ENCODE measurements at places on chromosomes 6 and 20.

- peak; percentile 79 for DNase-seq
Observed at GRCh38 chr20:57381596-57382503, 9.3 kb upstream of the RBM38 start.

GRCh38 chr6:5173810-5174209 lies 86.9 kb downstream of the LYRM4 start:
- DNase-seq = no peak

- no peak for DNase-seq
Observed at GRCh38 chr20:57702091-57702490, 7.7 kb downstream of the PMEPA1 start.

- no peak for DNase-seq
Observed at GRCh38 chr6:168109171-168109570, 30.2 kb upstream of the FRMD1 start.

- no peak for DNase-seq
Observed at GRCh38 chr6:138588805-138589434, 89.6 kb upstream of the NHSL1 start.

DNA sequence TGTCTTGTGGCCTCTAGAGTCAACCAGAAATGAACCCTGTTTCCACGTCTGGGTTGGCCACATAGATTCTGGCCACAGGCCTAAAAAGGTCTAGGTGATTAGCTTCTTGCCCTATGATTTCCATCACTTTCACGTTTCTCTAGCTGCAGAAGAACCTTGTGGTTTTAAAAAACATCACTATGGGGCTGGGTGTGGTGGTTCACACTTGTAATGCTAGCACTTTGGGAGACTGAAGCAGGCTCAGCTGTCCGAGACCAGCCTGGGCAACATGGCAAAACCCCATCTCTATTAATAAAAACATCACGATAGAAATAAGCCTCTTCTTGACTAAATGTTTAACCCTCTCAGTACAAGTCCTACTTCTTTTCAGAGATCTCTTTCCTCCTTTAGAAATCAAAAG lies 27.6 kb downstream of the POLR1C start:
- DNase-seq = no peak

- no peak for DNase-seq
Observed at GRCh38 chr6:11672669-11673068, 105.9 kb downstream of the ADTRP start.

- DNase-seq = no peak
Observed at GRCh38 chr20:22248051-22248667, 336.2 kb downstream of the FOXA2 start.

GRCh38 chr20:63058696-63059335 lies 52.1 kb upstream of the BHLHE23 start:
- DNase-seq = no peak

DNA sequence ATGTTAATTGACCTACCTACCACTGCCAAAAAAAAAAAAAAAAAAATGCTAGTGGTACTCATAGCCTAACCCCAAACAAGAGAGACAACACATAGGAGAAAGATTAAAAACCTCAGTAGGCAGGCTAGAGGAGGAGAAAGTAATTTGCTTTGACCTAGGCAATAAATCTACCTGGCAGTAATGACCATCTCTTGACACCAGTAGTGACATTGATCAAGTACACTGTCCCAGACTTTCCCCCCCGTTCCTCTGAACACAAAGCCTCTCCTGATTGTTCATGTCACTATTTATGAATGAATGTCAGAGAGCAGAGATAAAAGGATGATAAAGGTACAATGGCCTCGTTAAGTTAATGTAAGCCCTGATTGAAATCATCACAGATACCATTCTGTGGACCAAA lies 746.8 kb downstream of the CBLN4 start:
- DNase-seq = no peak

DNA sequence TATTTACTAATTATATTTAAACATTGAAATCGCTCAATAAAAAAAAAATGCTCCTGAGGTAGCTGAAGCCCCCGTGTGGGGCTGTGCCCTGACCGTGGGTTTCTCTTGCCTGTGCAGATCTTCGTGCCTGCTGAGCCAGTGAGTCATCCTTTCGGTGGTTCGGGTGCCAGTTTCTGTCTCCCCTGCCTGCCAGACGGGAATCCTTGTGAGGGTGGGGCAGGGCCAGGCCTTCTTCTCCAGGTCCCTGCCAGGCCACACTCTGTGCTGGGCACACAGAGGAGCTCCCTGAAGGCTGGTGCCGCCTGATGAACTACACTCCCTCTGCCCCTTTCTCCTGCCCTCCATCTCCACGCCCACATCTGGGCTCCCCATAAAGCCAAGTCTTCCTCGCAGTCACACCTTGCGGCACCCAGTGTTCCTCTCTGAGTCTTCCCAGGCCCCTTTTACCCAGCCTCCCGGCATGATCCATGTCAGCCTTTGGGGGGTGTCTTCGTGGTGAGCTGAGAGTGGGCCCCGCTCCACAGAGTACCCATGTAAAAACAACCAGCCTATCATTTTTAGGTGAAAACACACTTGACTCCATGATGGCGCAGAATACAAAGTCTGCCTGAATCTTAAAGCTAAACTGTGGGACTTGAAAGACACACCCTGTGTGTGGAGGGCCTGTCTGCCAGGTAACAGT lies 19.3 kb downstream of the FGD2 start:
- no peak for DNase-seq

- no peak for DNase-seq
Observed at GRCh38 chr6:56890066-56890465, 64.8 kb upstream of the BEND6 start.

GRCh38 chr20:50728981-50729874 lies 2.2 kb upstream of the PARD6B start:
- DNase-seq = no peak

- no peak for DNase-seq
Observed at GRCh38 chr6:75504465-75505222, 11.0 kb upstream of the FILIP1 start.

GRCh38 chr6:167153521-167153959 lies 4.2 kb downstream of the GPR31 start:
- no peak for DNase-seq

DNA sequence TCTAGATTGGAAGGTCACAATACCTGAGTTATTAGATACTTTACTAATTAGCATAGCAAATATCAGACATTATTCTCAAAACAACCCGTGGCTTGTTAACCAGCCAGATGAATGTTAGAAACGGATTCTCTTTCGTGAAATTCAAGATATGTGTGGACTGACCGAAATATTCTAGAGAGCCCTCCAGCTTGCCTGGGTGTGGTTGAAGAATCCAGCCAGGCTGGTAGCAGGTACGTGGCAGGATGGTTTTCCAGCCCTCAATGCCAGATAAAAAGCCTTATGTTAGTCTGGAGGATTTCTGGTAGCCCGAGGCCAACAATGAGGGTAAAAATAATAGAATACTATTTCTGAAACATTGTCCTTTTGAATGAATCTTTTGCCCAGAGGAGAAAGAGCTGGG lies 19.3 kb downstream of the ECT2L start:
- DNase-seq = no peak

DNA sequence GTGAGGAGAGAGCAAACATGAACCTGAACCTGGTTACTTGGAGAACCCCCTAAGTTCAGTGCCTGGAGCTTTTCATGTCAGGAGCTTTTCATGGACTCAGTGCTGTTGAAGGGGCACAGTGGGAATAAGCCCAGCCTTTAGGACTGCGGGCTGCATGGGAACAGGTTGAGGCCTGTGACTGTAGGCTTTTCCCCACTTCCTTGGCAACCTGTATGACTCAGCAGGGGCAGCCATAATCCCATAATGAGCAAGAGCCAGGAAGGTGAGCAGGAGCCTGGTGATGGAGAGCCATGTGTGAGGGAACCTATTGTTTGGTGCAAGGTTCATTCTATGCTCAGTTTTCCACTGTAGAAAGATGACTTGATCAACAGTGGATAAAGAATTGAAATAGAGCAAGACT lies 23.4 kb downstream of the MEP1A start:
- no peak for DNase-seq

DNA sequence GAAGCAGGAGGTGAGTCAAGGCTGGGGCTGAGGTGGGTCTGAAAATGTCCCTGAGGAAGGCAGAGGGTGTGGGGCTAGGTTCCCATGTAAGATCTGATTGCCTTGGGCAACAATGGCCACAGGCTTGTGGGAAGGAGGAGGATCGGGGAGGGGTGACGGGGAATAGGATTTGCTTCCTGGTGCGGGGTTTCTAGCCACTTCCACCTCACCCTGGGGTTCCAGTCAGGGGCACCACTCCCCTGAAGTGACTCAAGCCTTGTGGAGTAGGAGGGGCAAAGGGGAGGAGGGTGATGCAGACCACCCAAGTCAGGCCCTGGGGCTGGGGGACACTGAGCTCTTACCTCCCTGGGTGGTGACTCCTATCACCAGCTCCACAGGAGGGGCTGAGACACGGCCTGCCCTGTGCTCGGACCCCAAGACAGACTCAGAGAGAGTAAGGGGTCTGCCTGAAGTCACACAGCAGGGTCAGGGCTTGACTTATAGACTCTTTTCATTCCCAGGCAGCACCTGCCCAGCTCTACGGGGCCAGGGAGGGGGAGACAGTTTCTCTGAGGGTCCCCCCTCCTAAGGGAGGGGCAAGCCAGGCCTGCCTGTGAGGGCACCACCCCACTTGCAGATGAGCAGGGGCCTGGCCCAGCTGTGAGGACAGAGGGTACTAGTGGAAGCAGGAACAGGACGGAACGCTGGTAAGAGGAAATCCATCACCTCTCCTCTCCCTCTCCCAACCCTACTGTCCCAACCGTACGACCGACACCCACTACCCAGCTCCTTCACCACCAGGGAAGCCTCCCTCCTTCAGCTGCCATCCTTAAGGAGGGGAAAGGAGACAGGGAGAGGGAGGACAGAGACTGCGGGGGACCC lies 12.4 kb upstream of the SPDEF start:
- DNase-seq = no peak

DNA sequence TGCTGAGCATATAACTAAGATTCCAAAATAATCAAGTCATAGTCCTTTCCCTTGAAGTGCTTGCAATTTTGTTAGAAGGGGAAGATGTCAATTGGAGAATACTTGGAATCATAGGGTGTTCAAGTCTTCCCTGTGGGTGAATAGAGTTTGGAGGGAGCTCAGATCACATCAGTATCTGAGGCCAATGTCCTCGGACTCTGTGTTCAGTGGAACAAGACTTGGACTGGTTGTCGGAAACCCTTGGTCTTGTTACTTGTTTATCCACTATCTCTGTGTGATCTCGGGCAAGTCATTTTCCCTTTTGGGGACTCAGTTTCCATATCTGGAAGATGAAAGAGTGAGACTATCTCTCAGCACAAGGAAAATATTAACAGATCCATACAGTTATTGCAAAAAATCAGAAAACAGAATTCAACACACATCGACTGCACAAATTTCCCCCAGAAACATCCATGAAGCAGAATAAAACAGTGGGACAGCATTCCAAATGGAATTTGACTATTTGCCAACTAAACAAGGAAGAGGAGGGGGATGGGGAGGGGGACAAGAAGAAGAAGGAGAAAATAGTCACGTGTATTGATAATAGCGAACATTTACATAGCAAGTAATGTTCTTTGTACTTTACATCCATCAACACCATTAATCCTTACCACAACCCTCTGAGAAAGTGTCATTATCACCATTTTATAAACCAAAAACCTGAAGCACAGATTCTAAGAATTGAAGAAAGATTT lies 3.9 kb upstream of the EDEM2 start:
- no peak for DNase-seq

DNA sequence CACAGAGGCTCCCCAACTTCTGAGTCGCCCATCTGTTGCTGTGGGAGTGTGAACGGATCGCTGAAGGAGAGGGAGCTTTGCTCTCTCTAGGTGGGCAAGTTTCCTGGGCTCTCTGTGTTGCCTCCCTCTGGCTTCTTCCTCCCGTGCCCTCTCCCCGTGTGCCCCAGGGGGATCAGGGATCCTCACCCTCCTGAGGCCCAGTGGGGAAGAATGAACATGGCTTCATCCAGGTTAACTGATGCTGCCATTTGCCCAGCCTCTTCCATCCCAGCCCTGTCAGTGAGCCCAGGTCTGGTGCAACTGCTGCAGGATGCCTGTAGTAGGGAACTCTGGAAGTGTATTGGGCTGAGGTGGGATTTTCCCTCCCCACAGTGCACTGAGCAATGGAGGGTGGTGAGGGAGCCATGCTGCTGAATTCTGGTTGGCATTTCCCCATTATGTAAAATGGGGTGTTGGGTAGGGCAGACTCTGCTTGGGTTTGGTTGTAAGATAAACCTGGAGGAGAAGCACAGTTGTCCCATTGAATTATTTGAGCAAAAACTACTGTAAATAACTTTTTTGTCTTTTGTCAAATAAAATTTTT lies 12.1 kb upstream of the RAB5IF start:
- no peak for DNase-seq

- no peak for DNase-seq
Observed at GRCh38 chr6:88167352-88167937, 1.3 kb upstream of the CNR1 start.

GRCh38 chr6:100220543-100220942 lies 226.5 kb upstream of the MCHR2 start:
- no peak for DNase-seq

GRCh38 chr6:3744211-3744900 lies 7.2 kb downstream of the PXDC1 start:
- DNase-seq = no peak

DNA sequence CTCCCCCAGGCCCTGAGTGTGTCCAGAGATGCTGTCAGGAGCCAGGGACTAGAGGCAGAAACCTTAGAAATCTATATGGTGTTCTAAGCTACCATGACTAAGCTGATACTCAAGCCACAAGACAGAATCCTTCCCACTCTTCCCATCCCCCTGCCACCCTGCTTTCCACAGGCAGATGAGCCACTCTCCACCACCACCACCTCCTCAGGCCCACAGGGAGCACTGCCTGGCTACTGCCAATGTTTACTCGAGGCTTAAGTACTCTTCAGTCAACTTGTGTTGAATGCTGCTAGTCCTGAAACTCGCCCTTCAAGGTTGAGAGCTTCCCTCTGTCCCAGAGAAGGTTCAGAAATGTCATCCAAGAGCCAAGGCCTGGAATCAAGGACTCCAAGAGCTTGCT lies 56.2 kb downstream of the CENPW start:
- no peak for DNase-seq

GRCh38 chr6:107729098-107729497 lies 95.0 kb downstream of the SCML4 start:
- no peak for DNase-seq

DNA sequence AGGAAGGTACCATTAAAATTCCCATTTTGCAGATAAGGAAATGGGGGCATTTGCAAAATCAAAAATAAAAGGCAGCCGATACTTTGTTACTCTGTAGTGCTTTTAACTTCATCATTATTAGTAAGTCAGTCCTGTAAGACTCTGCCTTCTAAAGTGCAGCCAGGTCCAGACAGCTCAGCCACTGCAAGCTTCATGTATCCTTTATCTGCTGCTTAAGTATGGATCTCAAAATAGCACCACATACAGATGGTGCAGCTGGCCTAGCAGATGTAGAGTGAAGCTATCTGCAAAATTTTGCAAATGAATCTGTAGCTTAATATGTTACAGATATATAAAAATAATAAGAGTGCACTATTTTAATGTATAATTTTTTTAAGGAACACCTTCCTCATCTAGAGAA lies 53.4 kb downstream of the NUS1 start:
- no peak for DNase-seq
